Subcutaneous preadipocyte (primary cell): ENCODE measurements at places on chromosomes 11 and 22. TPM values are rescaled to one million over a fixed set of nuclear protein-coding genes. Genes with fewer than 3 reads are reported as not detected.

PRODH gene
- total RNA-seq, result 0.20 and 0.37 TPM in 2 replicates

OR5A1 gene
- not detected in 2 replicates for total RNA-seq

DDIAS gene
- 3.3 and 8.0 TPM in 2 replicates for total RNA-seq

SPCS2 gene
- total RNA-seq, result 31.6 and 38.9 TPM in 2 replicates

CAPRIN1 gene
- total RNA-seq, result 197 and 239 TPM in 2 replicates

NAALADL1 gene
- 10.8 and 14.3 TPM in 2 replicates for total RNA-seq

TSSK2 gene
- not detected in 2 replicates for total RNA-seq

SOX6 gene
- total RNA-seq, result under 0.01 and 0.20 TPM in 2 replicates

CALCA gene
- not detected in 2 replicates for total RNA-seq

SCGB1A1 gene
- not detected in 2 replicates for total RNA-seq

LRRC4C gene
- not detected in 2 replicates for total RNA-seq

GGTLC3 gene
- not detected in 2 replicates for total RNA-seq

SLC22A9 gene
- not detected in 2 replicates for total RNA-seq

SPECC1L gene
- 28.7 and 35.2 TPM in 2 replicates for total RNA-seq

LDHAL6A gene
- total RNA-seq, result not detected in 2 replicates

MUS81 gene
- total RNA-seq, result 38.2 and 65.9 TPM in 2 replicates

PIWIL4 gene
- 1.8 TPM in 2 replicates for total RNA-seq
